ENCODE measurements at places on chromosomes 3 and 15.

DNA sequence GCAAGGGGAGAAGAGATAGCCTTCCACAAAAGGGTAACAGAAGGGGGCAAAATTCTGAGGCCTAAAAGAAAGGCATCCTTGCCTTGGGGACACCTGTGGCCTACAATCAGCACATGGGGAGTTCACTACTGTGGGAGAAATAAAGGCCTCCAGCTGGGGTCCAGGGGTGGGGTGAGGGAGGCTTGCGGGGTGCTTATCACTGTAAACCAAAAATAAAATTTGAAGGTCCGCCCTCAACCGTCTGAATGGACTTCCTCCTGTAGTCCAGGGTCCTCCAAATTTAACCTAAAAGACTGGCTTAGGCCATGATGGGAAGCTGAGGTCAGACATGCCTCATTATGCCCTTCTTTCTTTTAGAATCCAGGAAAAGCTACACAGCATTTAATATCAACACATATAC is 2.1 kb upstream of the POLR2M start:
- no peak for DNase-seq

DNA sequence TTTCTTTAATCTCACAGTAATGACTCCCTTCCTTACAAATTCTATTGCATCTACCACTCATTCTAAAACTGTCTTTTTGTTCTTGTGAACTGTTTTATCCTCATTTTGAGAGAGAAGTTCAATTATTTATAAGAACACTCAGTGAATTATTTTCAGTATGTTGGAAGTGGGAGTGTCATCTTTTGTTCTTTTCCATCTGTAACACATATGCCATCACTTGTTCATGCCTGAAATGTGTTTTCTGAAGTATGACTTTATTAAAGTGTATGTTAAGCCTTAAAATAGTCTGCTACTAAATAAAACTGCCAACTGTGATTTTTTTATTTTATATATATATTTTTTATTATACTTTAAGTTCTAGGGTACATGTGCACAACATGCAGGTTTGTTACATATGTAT is 623.0 kb upstream of the CBLB start:
- DNase-seq: no peak

GRCh38 chr3:64223791-64224745 is 1.2 kb downstream of the PRICKLE2 start:
- DNase-seq: no peak

DNA sequence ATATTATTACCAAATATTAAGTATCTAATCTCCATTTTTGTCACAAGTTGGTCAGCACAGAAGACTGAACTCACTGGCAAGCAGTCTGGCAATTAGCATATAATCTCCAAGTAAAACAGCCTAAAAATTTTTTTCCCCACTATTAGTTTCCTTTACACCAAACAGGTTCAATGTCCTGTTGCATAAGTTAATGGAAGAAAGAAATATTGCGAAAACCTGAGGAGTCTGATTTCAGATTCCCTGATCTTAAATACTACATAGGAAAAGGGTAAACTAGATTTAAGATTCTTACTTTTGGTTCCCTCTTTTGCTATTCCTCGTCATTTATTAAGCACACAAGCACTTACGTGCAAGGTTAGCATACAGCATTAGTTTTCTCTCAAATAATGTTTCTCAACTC is 133.2 kb upstream of the PLXND1 start:
- no peak for DNase-seq

DNA sequence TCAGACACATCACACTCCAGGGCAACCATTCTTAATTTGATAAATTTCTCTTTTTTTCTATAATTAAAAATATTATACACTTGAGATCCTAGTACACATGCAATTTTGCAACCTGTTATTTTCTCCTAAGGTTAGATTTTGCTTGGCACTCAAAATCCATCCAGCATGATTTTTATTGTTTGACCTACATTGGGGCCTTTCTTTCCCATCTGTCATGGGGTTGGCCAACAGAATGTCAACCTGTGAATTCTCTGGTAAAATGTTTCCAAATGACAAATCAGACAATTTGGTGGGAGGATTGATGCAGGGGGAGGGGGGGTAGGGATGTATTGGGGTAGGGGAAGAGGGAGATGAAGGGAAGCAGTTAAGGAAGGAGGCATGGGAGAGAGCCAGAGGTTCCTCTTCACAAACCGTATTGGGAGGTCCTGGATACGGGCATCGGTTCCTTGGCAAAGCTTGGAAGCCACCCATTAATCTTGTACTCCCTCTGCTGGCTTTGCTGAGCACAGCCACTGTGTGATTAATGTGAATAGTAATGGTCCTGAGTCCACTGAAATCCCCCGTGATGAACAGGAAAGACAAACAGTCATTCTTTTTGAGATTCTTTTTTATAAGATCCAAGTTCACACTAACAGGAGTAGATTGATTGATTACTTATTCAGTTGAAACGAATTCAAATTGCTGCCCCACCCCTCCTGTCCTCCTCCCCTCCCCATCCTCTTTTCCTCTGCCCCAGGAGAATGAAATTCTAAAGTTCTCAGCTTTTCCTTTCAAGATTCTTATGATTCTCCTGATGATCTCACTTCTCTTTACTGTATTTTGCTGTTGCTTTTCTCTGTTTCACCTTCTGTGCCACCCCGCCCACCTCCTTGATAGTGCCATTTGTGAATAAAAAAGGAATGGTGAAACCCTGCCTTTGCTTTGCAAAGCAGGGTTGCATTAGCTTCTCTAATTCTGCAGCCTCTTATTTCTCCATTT is 82.2 kb upstream of the SLC25A26 start:
- peak; percentile 14 for DNase-seq

GRCh38 chr15:74541494-74542165 is 610 bp downstream of the ARID3B start:
- DNase-seq: peak; percentile 52

GRCh38 chr3:183488343-183488742 is 59.9 kb upstream of the MCF2L2 start:
- DNase-seq: no peak

- DNase-seq: no peak
These were observed 9.1 kb upstream of the OXTR start for GRCh38 chr3:8778475-8778874.

All from GM19239 (cell line).